ENCODE measurements at places on chromosomes 3 and 15. TPM values are rescaled to one million over a fixed set of nuclear protein-coding genes. Genes with fewer than 3 reads are reported as not detected.

DNA sequence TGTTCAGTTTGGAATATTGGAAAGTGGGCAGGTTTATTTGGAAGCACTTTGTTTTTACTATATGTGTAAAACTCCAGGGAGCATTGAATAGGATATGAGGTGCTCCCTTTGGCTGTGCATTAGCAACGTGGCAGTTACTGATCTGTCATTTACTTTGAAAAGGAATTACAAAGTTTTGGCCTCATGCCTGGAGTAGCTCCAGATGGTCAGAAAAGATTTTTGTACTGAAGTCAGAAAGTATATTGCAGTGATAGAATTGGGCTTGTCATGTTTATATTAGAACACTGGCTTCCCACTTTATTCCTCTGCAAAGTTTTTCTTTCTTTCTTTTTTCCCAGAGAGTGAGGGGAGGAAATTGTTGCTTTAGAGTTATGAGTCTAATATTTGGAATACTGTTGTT lies 26.1 kb downstream of the FNDC3B start:
- DNase-seq, result no peak

ATP10A gene
- 31.6 TPM for total RNA-seq

KNG1 gene
- 0.28 TPM for total RNA-seq

DNA sequence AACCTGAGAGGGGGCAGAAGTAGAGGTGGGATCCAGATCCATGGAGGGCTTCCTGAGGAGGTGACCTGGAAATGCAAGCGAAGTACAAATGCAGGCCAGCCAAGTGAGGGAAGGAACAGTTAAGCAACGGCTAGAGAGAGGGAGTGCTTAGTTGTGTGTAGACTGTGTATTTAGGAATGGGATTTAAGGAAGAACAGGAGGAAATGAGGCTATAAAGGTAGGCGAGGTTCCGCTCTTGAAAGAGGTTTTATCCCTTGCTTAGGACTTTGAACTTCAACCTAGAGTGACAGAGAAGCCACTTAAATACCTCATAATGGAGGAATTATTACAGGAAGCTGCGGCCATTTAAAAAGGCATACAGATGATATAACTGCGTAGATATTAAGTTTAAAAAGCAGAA lies 295.1 kb downstream of the THSD4 start:
- DNase-seq, result no peak

RAD51 gene
- 39.7 TPM for total RNA-seq

DNA sequence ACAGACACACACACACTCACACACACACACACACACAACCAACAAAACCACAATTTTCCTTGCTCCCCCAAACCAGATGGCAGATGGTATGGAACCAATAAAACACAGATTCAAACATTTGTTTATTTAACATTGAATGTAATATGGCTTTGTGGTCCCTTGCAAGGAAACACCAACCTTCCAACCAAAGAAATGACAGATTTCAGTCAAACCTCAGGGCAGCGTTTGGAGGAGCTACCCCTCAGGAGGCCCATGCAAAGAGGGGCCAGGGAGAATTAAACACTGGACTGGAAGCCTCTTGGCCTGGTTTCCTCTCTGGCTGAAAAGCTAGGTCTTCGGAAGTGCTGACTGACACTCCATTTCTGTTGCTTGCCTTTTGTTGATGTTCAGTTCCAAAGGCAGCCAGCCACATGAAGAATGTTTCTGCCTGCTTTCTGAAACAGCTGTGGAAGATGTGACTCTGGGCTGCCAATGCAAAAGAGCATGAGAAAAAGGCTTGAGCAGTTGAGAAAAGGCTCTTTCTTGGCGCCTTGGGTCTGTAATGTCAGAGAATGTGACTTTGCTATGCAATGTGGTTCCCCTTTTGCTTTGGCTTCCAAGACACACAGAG lies 296.1 kb downstream of the RPLP1 start:
- DNase-seq, result no peak

DNA sequence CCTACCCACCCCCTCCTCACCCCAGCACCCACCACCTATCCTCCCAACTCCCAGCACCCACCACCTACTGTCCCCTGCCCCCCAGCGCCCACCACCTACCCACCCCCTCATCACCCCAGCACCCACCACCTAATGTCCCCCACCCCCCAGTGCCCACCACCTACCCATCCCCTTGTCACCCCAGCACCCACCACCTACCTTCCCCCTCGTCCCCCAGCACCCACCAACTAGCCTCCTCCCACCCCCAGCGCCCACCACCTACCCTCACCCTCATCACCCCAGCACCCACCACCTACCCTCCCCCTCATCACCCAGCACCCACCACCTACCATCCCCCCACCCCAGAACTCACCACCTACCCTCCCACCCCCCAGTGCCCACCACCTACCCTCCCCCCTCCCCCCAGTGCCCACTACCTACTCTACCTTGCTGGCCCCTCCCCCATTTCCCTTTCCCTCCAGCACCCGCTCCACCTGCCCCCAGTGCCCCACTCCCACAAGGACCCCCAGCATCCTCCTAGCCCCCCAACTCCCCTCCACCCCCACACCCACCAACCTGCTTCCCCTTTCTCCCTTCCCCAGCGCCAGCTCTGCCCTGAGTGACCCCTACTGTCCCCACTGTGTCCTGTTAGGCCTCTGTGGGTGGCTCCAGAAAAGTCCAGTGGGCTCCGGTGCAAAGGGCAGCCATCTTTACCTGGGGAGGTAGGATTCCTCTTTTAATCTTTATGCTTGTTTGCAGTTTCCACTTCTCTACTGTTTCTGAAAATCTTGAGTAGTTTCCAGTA lies 1.2 kb downstream of the UROC1 start:
- no peak for DNase-seq
